ENCODE measurements at places on chromosomes 16 and 17. TPM values are rescaled to one million over a fixed set of nuclear protein-coding genes. Genes with fewer than 3 reads are reported as not detected.
A peak's percentile ranks its signal among the peaks of the same experiment; 100 is the strongest.

DNA sequence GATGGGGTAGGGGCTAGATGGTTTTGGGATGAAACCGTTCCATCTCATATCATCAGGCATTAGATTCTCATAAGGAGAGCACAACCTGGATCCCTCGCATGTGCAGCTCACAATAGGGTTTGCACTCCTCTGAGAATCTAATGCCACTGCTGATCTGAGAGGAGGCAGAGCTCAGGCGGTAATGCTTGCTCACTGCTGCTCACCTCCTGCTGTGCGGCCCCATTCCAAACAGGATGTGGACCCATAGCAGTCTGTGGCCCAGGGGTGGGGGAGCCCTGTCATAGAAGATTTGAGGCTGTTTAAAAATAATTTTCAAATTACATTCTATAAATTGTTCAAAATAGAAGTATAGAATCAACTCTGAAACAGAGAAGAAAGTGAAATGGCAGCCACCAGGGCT is 50.8 kb downstream of the PHKB start:
- H3K27ac ChIP-seq: no peak overlapping the region
- DNase-seq: no peak
- H3K4me3 ChIP-seq: no peak overlapping the region
- peaks cover 52% of the 10 kb centered on the region for H3K36me3 ChIP-seq

Gene ITGA2B
- total RNA-seq: not detected

Gene NPW
- 0.65 TPM for total RNA-seq

GRCh38 chr17:69447726-69448125 is 33.2 kb downstream of the MAP2K6 start:
- no peak overlapping the region for H3K27ac ChIP-seq
- H3K27me3 ChIP-seq: no peaks in the 10 kb centered on the region
- DNase-seq: no peak
- no peaks in the 10 kb centered on the region for H3K36me3 ChIP-seq
- H3K4me3 ChIP-seq: no peak overlapping the region

- H3K36me3 ChIP-seq: no peaks in the 10 kb centered on the region
- H3K4me3 ChIP-seq: no peak overlapping the region
- DNase-seq: no peak
- H3K4me1 ChIP-seq: peaks cover 19% of the 10 kb centered on the region
- H3K27ac ChIP-seq: no peak overlapping the region
Observed at GRCh38 chr17:40960144-40960543, 6.6 kb downstream of the KRT39 start.

- no peak overlapping the region for H3K4me3 ChIP-seq
- H3K27ac ChIP-seq: no peak overlapping the region
- no peaks in the 10 kb centered on the region for H3K36me3 ChIP-seq
- H3K27me3 ChIP-seq: no peaks in the 10 kb centered on the region
- H3K4me1 ChIP-seq: no peaks in the 10 kb centered on the region
Observed at GRCh38 chr17:63075969-63076368, 109.9 kb downstream of the TANC2 start.

Gene CD7
- 4.4 TPM for total RNA-seq

Gene DYNLRB2
- 2.6 TPM for total RNA-seq

- H3K27ac ChIP-seq: no peak overlapping the region
- peaks cover 9% of the 10 kb centered on the region for H3K27me3 ChIP-seq
- no peaks in the 10 kb centered on the region for H3K36me3 ChIP-seq
Observed at GRCh38 chr16:49889725-49890397, 33.9 kb upstream of the ZNF423 start.

- no peak for DNase-seq
- H3K36me3 ChIP-seq: no peaks in the 10 kb centered on the region
- peaks cover 40% of the 10 kb centered on the region for H3K4me1 ChIP-seq
- no peak overlapping the region for H3K4me3 ChIP-seq
- peaks cover 3% of the 10 kb centered on the region for H3K27me3 ChIP-seq
- H3K27ac ChIP-seq: no peak overlapping the region
Observed at GRCh38 chr17:31497994-31498826, 106.7 kb downstream of the RAB11FIP4 start.

Gene RPGRIP1L
- 7.2 TPM for total RNA-seq

DNA sequence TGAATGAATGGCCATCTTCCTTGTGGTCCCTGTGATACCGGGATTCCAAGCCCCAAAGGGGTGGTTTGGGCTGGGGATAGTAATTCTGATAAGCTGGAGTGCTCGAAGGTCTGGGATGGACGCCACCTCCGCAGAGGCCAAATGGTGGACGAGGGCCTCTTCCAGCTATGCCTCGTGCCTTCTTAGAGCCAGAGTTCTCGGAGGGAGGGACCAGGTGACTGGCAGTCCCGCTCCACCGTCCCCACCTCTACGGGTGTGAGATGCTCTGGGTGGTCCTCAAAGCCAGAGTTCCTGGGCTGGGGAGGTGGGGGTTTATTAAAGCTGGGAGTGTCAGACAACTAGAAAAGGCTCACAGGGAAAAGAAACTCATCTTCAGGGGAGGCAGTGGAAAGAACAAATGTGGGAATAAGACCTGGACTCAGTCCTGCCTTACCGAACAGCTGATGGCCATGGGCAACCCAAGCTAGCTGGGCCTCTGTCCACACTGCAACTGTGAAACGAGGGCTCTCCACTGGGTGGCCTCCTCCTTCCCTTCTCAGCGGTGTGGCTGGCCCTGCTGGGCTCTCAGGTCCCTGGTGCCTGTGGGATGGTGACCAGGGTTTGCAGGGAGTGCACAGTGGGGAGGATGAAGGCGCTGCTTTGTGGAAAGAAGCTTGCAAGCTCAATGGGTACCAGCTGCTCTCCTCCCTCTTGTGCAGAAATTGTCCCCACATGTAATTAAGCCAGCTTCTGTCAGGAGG is 75.2 kb downstream of the N4BP1 start:
- H3K27ac ChIP-seq: no peak overlapping the region
- peaks cover 64% of the 10 kb centered on the region for H3K4me1 ChIP-seq
- H3K4me3 ChIP-seq: no peak overlapping the region
- H3K27me3 ChIP-seq: no peaks in the 10 kb centered on the region

GRCh38 chr17:68033636-68034451 is 1.7 kb upstream of the KPNA2 start:
- peaks cover 8% of the 10 kb centered on the region for H3K36me3 ChIP-seq
- no peak for DNase-seq
- no peak overlapping the region for H3K4me3 ChIP-seq

Gene FBXO31
- 57.4 TPM for total RNA-seq

DNA sequence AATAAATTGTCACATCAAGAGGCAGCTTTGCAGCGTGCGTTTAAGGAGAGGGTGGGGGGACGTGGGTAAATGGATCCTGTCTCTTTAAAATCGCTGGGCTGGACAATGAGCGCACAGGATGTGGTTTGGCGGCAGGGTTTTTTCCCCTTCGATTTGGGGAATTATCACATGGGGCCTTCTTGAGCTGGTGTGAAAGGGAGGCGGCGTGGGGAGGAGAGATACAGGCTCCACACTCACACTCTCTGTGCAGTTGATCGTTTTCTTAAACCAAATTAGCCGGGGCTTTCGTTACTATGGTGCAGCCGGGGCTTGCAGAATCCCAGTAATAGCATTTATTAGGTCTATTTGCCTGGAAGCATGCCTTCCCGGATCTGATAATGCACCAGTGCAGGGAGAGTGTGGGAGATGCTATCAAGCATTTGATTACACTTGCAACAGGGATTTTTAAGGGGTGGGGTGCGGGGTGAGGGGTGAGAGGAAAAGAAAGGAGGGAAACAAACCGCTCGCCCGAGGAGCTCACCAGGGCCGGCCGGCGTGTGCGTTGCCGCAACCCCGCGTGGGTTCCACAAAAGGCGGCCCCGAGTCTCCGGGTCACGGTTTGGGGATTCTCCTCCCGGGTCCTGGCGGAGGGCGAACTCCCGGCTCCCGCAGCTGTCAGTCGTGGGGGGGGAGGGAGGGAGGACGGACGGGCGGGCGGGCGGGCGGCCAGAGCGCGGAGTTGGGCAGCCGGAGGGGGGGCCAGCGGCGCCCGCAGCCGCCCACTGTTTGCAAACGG is 58.8 kb upstream of the GSE1 start:
- peak overlapping the region; percentile 80 for H3K4me3 ChIP-seq
- peak; percentile 86 for DNase-seq
- no peaks in the 10 kb centered on the region for H3K27me3 ChIP-seq
- H3K36me3 ChIP-seq: no peaks in the 10 kb centered on the region

GRCh38 chr16:71894229-71894920 is 956 bp upstream of the IST1 start:
- H3K27ac ChIP-seq: peak overlapping the region; percentile 89
- no peaks in the 10 kb centered on the region for H3K27me3 ChIP-seq
- H3K4me1 ChIP-seq: peaks cover 30% of the 10 kb centered on the region
- peak overlapping the region; percentile 62 for H3K4me3 ChIP-seq
- no peak for DNase-seq

DNA sequence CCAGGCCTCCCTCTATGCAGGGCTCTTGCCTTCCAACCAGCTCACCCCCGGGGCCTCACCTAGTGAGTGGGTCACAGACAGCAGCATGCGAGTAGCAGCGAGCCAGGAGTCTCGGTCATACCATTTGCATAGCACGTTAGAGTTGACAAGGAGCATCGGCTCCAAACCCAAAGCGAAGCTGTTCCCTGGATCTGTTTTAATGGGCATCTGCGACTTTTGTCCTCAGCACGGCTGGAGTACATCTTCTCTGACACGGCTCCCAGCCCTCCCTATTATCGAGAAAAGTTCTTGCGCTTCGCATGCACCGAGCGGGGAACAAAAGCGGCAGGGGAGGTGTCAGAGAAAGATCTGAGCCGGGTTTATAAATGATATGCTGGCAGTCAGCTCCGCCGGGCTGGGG is 253.3 kb downstream of the MAF start:
- H3K36me3 ChIP-seq: no peaks in the 10 kb centered on the region
- no peak overlapping the region for H3K27ac ChIP-seq
- no peaks in the 10 kb centered on the region for H3K27me3 ChIP-seq
- no peak for DNase-seq

GRCh38 chr16:70470927-70471341 is 16.5 kb downstream of the FCSK start:
- no peak for DNase-seq
- no peak overlapping the region for H3K4me3 ChIP-seq
- peaks cover 60% of the 10 kb centered on the region for H3K36me3 ChIP-seq
- no peaks in the 10 kb centered on the region for H3K27me3 ChIP-seq

DNA sequence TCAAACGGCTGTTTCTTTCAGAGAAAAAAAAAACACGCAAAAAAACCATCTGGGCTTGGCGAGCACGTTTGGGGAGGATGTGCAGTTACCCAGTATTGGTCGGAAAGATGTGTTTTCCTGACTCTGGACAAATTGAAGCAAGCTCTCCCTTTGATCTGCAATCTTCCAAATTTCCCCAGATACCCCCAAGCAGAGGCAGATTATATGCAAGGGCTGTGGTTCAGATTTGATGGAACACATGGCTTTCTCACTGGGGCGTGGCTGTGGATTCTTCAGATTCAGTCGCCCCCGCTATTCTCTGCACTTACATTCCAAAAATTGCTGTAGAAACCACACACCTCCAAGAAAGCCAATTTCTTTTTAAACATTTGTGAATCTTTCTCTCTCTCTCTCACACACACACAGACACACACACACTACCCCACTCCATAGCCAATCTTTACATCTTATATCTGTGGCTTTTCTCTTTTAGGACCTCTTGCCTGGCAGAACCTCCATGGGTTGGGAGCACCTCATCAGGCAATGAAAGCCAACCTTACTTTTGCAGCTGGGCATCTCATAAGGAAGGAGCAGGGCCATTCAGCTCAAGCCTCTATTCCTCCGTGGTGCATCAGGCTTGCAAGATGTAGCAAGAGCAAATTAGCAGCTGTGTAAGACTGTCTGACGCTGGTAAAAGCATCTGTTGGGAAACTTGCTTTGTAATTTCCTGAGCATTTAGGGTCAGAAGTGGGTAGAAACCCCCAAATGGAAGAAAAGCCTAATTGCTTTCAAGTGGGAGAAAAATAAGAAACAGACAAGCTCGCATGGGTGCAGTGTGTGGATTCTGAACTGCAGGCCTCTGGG is 103.9 kb upstream of the FAM20A start:
- H3K36me3 ChIP-seq: no peaks in the 10 kb centered on the region
- no peak overlapping the region for H3K4me3 ChIP-seq
- H3K4me1 ChIP-seq: peaks cover 11% of the 10 kb centered on the region

DNA sequence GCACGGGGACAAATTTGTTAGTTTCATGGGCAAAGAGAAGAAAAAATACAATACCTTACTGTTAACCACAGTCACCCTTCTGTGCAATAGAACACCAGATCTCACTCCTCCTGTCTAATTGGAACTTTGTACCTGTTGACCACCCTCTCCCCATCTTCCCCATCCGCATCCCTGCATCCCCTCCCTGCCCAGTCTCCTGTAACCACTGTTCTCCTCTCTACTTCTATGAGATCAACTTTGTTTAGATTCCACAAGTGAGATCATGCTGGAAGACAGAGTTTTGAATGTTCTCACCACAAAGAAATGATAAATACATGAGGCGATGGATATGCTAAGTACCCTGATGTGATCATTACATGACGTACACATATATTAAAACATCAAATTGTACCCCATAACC is 47.7 kb downstream of the CLEC16A start:
- no peak overlapping the region for H3K27ac ChIP-seq
- DNase-seq: no peak
- H3K4me3 ChIP-seq: no peak overlapping the region
- H3K36me3 ChIP-seq: peaks cover 21% of the 10 kb centered on the region
- peaks cover 13% of the 10 kb centered on the region for H3K4me1 ChIP-seq
- no peaks in the 10 kb centered on the region for H3K27me3 ChIP-seq

DNA sequence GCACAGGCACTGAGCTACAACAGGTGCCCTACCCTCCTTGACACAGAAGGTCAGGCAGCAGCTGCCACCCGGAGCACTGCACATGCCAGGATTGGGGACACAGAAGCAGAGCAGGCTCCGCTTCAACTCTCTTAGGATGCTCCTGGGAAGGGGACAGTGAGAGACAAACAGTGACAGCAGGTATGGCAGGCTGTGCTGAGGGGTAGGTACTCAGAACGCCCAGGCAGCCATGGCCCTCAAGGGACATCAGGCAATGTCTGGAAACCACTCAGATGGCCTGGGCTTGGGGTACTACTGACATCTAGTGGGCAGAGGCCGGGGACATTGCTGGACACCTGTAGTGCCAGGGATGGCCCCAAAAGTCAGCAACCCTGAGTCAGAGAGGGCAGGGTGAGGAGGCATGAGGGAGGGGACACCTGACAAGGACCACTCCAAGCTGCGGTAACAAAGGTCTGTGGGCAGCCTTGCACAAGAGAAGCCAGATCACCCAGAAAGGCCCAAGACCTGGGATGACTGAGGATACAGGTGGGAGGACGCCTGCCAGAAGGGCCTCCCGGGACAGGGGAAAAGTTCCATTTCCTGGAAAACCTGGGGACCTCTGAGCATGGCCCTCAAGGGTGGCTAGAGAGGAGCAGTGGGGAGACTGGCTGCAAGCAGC is 21.2 kb downstream of the PEMT start:
- no peak for DNase-seq
- peaks cover 54% of the 10 kb centered on the region for H3K4me1 ChIP-seq
- H3K27ac ChIP-seq: no peak overlapping the region
- no peaks in the 10 kb centered on the region for H3K27me3 ChIP-seq
- no peak overlapping the region for H3K4me3 ChIP-seq

Gene KCNJ16
- not detected for total RNA-seq

DNA sequence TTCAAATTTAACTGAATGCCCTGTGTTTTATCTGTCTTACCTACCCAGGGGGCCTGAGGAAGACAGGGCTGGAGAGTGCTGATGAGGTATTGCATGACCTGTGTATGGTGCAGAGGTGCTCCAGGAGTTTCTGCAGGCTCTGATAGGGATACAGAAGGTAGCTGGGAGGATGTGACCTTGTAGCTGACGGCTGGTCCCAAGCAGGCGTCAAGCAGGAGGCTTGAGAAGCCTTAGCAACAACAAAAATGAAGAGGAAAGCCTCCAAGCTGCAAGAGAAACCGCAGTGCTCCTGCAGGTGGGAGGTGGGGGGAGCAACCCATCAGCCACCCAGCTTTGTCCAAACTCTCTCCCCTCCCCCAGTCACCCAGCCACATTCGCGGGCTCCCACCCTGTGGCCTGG is 40.4 kb downstream of the LAT start:
- peaks cover 5% of the 10 kb centered on the region for H3K4me1 ChIP-seq
- peak; percentile 20 for DNase-seq
- no peak overlapping the region for H3K27ac ChIP-seq
- H3K4me3 ChIP-seq: no peak overlapping the region
- no peaks in the 10 kb centered on the region for H3K36me3 ChIP-seq
- peaks cover 3% of the 10 kb centered on the region for H3K27me3 ChIP-seq

Gene CDH8
- 5.8 TPM for total RNA-seq

All from suprapubic skin (tissue), 4 donors.